ENCODE measurements at places on chromosomes 12 and 14. TPM values are rescaled to one million over a fixed set of nuclear protein-coding genes. Genes with fewer than 3 reads are reported as not detected.
A peak's percentile ranks its signal among the peaks of the same experiment; 100 is the strongest.

Gene GPX2
- total RNA-seq, result not detected

GRCh38 chr12:113440336-113440735 lies 18.2 kb downstream of the SDSL start:
- no peak for DNase-seq

- peak; percentile 83 for DNase-seq
Measured at GRCh38 chr12:69154585-69155363, 84.6 kb upstream of the CPSF6 start.

DNA sequence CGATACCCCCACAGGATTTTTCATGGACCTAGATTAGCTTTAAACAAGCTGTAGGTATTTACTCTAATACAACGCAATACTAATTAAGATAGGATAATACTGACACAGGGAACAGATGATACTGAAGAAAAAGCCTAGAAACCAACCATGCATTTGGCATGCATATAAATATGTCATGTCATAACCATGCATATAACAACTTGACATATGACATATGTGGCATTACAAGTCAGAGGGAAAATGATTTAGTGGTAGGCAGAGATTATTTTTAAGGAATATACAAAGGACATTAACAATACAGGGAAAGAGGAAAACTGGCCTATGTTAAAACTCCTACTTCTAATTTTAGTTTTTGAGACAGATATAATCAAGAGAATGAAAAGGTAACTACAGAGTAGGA lies 27.9 kb downstream of the CAPS2 start:
- no peak for DNase-seq
